ENCODE measurements at places on chromosomes 7 and 10.

GRCh38 chr7:19203686-19204085 lies 58.5 kb upstream of the FERD3L start:
- no peak for DNase-seq

- DNase-seq: no peak
Observed at GRCh38 chr10:124676416-124677062, 67.6 kb downstream of the FAM53B start.

- DNase-seq: no peak
Observed at GRCh38 chr10:43260911-43261577, 5.8 kb downstream of the RASGEF1A start.

DNA sequence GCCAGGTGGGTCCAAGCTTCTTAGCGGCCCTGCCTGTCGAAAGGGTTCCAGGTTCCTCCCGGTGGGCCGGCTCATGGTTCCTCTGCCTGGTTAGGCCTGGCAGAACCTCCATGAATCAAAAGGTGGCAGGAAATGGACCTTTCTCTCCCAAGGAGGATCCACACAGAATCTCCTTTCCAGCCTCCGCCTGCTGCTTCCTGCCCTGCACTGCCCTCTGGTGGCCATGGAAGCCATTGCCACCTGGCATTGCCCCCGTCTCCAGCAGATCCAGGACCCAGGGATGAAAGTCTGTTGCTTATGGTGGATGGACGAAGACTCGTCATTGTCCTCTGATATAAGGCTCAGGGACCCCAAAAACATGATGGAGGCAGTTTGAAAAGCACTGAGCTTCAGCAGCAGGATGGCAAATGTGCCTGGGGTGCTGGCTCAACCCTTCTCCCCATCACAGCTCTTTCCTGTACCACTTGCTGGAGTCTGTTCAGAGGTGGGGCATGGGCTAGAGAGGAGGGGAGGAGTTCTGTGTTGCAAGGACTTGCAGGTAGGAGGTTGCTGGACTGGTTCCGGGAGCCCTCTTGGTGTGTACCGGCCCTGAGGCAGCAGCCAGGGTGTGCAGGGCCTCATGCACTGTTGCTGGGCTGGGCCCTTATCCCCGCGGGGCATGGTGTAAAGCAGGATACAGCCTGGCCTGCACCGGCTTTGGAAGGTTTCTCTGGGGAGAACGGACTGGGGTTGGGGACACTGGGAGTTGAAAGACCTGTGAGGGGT lies 11.3 kb upstream of the INMT start:
- peak; percentile 36 for DNase-seq

DNA sequence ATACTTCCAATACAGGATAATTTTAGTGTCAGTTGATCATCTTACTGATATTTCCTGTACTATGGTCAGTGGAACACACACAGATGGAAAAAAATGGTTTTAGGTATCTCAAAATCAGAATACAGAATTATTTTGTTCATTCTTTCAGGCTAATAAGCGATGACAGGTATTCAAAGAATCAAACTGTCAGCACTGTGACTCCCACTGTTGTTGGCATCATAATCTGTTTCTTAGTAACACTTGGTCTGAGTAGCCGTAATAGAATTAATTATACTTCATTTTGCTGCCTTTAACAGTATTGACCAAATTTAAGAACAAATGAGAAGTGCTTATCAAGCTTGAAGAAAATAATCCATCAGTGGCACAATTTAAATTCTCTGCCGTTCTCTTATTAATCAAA lies 215.0 kb downstream of the SKAP2 start:
- no peak for DNase-seq

- DNase-seq: peak; percentile 5
Observed at GRCh38 chr10:49679480-49679893, at the start of gene C10orf53. C10orf53 (plus strand) TSS chr10:49679651; CDS start chr10:49679698, 47 bp downstream.

GRCh38 chr7:19061331-19061730 lies 56.1 kb downstream of the TWIST1 start:
- no peak for DNase-seq

DNA sequence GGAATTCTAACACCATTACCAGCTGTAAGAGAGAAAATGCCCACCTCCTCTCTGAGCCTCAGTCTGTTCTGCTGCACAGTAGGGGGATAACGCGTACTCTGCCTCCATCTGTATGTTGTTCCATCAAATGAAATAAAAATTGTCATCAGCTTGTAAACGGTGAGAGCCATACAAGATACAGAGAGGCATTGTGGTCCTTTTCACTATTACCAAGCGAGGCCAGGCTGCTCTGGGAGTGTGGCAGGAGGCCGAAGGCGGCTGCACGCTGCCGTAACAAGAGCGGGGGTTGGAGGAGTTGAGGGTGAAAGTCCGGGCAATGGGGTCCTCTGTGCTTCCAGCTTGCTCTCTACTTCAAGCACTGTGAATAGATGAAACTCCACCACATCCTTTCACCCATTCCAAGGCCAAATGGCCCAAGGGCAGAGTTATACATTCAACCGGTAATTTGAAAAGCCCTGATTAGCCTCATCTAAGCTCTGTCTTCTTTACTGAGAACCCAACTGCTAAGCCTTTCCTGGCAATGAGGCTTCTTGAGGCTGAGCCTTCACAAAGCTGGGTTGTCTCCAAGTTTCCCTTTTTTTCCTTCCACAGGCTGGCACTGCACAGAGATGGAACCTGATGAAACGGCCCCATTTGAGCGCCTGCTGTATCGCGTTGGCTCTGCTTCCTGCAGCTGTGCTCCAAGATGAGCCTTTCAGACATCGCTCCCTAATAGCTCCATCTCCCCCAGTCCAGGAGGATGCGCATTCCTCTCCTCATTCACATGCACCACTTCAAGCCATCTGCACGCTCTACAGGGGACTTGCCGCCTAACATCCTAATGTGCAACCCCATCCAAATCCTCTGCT lies 47.2 kb downstream of the PYROXD2 start:
- DNase-seq: no peak

- DNase-seq: no peak
Observed at GRCh38 chr7:105249216-105249615, 139.5 kb downstream of the SRPK2 start.

DNA sequence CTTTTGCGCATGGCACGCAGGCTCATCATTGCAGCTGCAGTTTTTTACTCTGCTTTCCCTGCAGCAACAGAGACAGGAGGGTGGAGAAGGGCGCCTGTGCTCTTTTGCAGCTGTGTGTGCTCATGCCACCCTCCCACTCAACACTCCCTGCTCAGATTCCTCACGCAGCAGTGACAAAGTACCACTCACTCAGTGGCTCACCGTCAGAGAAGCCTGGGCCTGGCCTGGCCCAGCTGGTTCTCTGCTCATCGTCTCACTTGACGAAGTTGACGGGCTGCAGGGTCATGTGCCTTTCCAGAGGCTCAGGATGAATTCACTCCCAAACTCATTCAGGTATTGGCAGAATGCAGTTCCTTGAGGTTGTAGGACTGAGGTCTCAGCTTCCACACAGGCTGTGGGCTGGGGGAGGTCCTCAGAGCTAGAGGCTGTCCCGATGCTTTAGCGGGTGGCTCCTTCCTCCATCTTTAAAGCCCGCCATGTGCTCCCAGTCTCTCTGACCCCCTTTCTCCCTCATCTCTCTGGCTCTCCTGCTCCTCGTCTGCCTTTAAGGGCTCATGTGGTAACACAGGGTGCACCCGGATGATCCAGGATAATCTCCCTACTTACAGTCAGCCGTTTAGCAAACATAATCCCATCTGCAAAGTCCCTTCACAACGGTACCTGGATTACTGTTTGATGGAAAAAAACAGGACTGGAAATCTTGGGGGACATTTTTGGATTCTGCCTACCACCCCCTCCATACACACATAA lies 25.8 kb downstream of the PTPRE start:
- no peak for DNase-seq

GRCh38 chr7:11818281-11818680 lies 13.7 kb downstream of the THSD7A start:
- DNase-seq: no peak
